T-helper 17 cell (primary cell): ENCODE measurements at places on chromosomes 6 and 20.

GRCh38 chr6:1952740-1953360 is 292.6 kb downstream of the GMDS start:
- no peak for DNase-seq

GRCh38 chr6:111555036-111555435 is 50.6 kb downstream of the TRAF3IP2 start:
- DNase-seq, result no peak

DNA sequence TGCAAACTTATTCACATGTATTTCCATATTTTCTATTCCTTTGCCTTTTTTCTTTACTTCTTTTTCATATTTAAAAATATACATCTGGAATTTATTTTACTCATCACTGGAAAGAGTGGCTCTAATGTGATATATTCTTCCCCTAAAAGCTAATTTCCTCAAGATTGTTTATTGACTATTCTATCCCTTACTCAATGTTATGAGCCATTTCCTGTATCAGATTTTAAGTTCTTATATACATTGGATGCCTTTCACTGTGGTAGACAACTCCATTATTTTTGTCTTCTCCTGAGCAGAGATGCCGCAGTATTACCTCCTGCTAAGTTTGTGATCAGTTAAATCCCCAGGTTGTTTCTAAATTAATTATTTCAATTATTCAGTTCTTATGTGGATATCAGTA is 418.4 kb upstream of the JAG1 start:
- no peak for DNase-seq

DNA sequence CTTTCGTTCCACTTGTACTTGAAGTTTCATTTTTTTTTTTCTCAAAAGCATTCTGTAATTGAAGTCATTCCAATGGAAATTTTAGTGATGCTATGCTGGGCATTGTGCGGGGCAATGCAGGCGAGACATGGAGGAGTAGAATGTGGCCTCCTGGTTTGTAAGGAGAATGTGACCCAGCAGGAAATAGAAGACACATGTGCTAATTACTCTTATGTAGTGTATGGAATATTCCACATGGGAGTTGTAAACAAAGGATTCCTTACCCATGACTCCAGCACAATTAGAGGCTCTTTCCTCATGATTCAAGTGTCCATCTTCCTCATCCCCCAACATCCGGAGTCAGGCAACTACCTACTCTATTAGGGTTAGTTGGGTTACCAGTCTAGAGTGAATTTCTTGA is 14.9 kb upstream of the RFPL4B start:
- no peak for DNase-seq

- no peak for DNase-seq
These were observed 104.8 kb upstream of the ZNF217 start for GRCh38 chr20:53698371-53698978.

DNA sequence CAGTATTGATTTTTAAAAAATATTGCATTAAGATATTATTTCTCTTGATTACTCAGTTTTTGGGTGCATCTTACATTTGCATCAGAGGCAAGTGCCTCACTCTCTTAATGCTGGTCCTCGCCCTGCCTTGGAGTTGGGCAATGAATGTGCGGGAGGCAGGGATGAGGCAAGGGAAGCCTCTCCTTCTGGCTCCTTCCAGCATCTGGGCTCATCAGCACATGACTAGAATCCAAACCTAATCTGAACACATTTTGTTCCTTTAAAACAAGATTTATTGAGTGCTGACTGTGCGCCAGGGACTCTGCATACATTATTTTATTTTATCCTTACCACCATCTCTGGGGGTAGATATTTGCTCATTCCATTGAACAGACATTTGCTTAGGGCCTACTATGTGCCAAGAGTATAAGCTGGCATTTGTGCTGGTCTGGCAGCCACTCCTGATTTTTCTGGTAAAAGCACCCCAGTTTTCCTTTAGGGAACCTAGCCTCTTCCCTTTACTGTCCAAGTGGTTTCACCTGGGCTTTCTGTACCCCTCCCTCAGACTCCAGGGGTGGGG is 71.9 kb upstream of the ZNFX1 start:
- no peak for DNase-seq

GRCh38 chr6:134253681-134254080 is 64.2 kb downstream of the SGK1 start:
- DNase-seq, result no peak

- DNase-seq, result no peak
These were observed 121.5 kb downstream of the IRF4 start for GRCh38 chr6:513058-513457.

- DNase-seq, result no peak
These were observed 7.7 kb downstream of the PHIP start for GRCh38 chr6:79070206-79070825.

GRCh38 chr20:24911461-24911860 is 37.6 kb upstream of the CST7 start:
- DNase-seq, result no peak

DNA sequence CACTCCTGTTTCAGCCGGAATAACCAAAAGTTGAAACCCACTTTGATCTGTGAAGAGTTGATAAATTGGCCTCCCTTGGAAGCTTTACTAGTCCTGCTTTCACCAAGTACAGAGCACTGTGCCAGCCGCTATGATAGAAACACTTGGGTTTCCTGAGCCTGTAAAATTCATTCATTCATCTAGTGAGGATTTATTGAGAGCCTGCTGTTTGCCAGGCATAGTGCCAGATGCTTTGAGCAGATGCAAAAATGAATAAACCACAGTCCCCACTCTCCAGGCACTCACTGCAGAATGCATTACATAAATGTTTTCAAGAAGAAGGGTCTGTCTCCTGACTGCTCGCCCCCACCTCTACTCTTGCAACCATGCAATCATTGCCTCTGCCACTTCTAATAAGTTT is 25.3 kb upstream of the TMEM217 start:
- no peak for DNase-seq

- no peak for DNase-seq
These were observed 140.7 kb upstream of the ZFP64 start for GRCh38 chr20:52332230-52332629.

DNA sequence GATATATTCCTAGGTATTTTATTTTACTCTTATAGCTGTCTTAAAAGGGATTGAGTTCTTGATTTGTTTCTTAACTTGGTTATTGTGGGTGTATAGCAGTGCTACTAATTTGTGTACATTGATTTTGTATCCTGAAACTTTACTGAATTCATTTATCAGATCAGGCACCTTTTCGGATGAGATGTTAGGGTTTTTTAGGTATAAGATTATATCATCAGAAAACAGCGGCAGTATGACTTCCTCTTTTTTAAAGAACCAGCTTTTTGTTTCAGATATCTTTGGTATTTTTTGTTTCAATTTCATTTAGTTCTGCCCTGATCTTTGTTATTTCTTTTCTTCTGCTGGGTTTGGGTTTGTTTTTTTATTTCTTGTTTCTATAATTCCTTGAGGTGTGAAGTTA is 382.4 kb upstream of the ADGRB3 start:
- DNase-seq, result no peak

DNA sequence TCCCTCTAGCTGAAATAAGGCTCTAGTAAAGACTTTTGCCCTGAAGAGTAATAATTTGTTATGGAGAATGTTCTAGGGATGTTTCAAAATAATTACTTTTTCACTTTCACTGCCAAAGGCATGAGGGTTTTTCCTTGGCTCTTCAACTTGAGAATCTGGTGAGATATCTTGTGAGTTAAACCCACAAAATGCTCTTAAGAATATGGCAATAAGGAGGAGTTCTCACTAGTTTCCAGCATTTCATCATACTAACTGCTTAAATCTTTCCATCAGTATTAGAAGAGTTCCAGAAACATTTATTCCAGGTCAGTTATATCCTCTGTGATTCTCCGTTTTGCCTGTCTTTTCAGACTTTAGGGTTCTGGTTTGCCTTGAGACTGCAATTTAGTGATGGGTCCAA is 785.6 kb upstream of the GJE1 start:
- DNase-seq, result no peak

- DNase-seq, result no peak
These were observed 94.9 kb downstream of the CEBPB start for GRCh38 chr20:50285376-50286173.

DNA sequence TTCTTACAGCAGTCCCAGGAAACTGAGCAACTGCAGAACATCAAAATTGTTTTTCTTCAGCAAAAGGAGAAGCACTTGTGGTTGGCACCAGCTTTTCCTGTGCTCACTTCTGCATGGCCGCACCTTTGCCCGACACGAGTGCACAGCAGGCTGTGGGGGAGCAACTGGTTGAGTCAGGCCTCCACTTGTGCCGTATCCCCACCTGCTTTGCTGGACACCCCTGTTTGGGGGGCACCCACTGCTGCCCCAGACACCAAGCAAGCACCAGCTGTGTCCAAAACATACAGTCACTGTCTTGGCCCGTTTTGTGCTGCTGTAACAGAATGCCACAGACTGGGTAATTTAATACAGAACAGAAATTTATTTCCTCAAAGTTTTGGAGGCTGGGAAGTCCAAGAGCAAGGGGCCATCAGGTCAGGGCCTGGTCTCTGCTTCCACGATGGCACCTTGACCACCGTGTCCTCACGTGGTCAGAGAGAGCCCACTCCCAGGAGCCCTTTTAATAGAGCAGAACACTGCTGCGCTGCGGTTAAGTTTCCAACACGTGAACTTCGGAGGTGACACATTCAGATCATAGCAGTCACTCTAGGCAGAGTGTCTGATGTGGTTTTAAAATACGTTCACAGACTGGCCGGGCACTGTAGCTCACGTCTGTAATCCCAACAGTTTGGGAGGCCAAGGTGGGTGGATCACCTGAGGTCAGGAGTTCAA is 8.7 kb upstream of the GMEB2 start:
- peak; percentile 64 for DNase-seq

- DNase-seq, result no peak
These were observed 9.6 kb upstream of the BEND3 start for GRCh38 chr6:107124934-107125348.

DNA sequence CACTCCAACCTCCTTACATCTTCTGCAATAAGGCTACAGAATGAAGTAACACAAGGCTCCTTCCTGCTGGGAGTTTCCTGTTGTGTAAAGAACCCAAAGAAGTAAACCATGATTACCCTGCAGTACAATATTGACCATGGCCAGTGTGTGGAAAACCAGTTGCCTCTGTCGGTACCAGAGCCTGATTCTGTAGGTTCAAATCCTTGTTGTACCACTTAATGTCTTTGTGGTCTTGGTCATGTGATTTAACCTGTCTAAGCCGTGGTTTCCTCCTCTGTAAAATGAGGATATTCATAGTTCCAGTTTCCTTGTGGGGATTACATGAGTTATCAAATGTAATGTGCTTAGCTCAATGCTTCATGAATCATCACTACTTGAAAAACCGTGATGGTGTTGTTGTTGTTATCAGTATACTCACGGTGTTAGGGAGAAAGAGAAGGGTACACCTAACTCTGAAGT is 60.3 kb upstream of the PRELID3B start:
- DNase-seq, result no peak

- no peak for DNase-seq
These were observed 5.3 kb downstream of the RNF144B start for GRCh38 chr6:18392346-18392877.

DNA sequence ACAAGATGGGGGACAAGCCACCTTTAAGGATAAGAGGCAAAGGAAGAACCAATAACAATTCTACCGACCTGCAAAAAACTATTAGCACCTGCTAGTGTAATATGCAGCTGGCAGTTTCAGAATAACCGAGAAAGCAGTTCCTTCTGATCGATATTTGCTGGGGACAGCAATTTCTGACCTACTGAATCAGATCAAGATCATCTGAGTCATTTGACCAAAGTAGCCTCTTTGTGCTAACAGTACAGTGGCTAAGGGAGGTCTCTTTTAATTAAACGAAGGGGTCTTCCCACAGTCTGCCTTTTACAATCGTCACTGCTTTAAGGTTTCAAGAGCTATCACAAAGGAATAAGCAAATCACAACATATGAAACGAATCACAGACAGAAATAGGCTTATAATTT is 318.9 kb downstream of the BTBD9 start:
- DNase-seq, result no peak

DNA sequence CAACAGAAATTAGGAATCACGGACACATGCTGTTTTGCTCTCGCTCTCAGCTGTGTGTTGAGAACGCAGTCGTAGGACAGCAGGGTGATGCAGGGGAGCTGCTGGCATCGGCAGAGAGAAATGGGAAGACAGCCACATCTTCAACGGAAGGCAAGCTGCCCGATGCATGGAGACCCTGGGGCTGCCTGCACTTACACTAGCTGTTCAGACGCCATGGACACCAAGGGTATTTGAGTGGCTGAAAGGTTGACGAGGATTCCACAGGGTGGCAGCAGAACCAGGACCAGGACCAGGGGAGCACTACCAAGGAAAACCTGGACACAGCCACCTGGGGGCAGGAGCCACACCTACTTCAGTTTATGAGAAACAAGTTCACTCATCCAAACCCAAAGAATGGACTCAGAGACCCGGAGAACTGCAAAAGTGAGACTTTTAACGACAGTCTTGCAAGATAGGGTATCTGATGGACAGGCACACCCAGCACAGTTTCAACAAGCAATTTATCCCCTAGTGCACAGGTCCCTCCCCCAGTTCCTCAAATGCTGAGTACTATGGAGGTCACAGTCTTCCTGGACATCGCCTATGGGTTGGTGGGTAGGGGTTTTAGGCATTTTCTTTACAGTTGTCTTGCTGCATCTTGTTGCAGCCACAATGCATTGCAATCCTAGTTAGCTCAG is 56.3 kb upstream of the ENTPD6 start:
- no peak for DNase-seq

- DNase-seq, result no peak
These were observed 5.6 kb upstream of the PLCG1 start for GRCh38 chr20:41131594-41132387.

GRCh38 chr20:53215166-53215565 is 243.0 kb downstream of the TSHZ2 start:
- no peak for DNase-seq

DNA sequence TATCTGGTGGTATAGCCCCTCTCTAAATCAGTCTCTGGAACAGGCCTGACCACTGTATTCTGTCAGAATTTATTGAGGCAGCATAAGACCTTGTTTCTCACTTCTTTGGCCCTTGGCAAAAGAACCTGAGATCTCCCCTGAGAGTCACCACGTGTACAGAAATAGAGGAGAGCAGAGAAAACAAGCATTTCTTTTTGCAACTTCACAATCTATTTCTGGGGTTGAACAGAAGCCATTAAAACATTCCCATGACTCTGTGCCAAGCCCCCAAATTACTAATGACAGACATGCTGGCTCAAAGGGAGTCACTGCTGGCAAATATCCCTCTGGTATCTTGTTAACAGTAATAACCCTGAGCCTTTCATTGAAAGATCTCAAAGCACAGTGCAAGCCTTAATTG is 395.3 kb downstream of the MAFB start:
- no peak for DNase-seq

DNA sequence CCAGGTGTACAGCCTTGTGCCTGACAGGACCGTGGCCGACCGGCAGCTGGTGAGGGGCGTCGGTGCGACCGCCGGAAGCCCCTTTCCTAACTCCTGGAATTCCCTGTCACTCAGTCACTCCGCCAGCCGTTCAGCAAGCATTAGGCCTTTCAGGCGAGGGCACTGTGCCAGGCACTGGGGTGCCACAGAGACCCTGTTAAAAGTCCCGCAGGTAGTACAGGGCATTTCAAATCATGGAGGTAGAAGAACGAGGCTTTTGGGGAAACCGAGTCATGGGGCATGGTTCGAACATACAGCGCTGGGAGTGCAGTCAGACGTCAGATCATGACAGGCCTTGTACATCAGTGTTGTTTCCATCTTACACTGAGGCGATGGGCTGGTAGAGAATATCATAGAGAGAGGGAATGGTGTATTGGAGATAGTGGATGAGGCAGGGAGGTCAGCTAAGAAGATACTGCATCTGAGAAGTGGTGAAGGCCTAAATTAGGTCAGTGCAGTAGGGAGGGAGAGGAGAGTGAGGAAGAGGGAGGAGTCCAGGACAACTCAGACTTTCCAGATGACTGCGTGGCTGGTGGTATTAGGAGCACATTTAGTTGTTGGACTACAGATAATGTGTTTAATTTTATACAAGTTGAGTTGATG is 892 bp upstream of the DXO start:
- DNase-seq, result no peak

GRCh38 chr6:84549917-84550316 is 214.5 kb downstream of the TBX18 start:
- DNase-seq, result no peak
